ENCODE measurements at places on chromosomes 4 and X. TPM values are rescaled to one million over a fixed set of nuclear protein-coding genes. Genes with fewer than 3 reads are reported as not detected.

Gene GAGE2A
- not detected for total RNA-seq

Gene REELD1
- 1.5 TPM for total RNA-seq

Gene ZNF185
- total RNA-seq: 3.3 TPM

Gene SPIN2A
- total RNA-seq: 1.1 TPM

Gene BMP3
- total RNA-seq: not detected

Gene P2RY4
- total RNA-seq: 0.46 TPM

GRCh38 chr4:40455340-40455902 is 120.3 kb downstream of the CHRNA9 start:
- no peak for DNase-seq

DNA sequence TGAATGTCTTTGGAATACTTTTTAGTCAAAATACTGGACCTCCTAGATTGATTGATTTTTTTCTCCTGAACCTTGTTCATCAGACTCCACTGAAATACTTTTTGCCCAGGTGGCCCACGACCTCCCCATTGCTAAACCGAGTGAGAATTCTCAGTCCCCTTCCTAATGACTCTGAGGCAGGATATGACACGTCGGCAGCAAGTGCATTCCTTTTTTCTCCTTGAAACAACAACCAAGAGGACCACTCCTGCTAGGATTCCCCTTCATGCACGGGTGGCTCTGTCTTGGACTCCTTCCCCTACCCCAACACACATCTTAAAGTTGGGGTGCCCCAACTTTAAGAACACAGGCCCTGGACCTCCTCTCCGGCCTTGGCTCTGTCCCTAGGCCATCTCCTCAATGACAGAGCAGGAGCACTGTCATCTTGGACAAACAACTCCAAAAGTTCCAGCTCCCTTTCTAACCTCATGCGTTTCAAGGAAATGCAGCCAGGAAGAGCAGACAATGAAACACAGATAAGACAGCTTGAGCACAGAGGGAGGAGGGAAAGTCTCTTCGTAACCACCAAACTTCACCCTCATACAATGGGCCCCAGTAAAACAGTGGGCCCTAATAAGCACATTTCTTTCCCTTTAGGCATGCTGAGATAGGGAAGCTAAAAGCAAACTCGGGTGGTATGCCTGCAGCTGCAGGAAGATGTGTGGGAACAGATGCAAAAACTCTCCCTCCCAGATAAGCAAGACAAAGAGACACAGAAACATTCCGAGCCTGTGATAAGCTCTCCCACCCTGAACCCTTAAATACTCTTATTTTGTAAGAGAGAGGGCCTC is 33.9 kb downstream of the ZBTB49 start:
- no peak for DNase-seq

- DNase-seq: no peak
Observed at GRCh38 chr4:16484711-16485110, 258.4 kb upstream of the TAPT1 start.

DNA sequence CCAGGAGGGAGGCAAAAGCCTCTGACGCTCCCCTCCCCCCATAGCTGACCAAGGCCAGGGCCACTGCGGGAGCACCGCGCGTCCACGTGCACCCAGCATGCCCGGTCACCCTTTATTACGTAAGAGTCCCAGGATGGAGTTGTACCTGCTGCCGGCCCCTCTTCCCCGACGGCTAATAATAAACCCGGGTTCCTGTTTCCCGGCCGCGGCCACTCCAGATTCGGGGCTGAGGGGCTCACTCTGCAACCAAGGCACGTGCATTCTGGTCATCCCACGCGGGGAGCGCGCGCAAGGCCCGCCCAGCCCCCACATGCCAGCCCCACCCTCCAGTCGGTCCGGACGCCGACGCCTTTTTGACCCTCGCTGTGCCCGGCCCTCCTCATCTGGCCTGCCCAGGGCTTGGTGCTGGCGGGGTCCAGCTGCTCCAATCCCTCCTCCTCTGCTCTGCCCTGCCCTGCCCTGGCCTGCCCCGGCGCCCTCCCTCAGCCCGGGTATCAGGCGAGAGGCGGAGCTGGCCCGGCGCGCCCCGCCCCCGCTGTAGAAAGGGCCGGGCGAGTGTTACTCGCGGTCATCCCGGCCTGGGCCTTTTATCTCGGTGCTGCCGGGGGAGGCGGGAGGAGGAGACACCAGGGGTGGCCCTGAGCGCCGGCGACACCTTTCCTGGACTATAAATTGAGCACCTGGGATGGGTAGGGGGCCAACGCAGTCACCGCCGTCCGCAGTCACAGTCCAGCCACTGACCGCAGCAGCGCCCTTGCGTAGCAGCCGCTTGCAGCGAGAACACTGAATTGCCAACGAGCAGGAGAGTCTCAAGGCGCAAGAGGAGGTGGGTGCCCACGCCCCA is 2.6 kb downstream of the MID1IP1 start:
- DNase-seq: peak; percentile 20

DNA sequence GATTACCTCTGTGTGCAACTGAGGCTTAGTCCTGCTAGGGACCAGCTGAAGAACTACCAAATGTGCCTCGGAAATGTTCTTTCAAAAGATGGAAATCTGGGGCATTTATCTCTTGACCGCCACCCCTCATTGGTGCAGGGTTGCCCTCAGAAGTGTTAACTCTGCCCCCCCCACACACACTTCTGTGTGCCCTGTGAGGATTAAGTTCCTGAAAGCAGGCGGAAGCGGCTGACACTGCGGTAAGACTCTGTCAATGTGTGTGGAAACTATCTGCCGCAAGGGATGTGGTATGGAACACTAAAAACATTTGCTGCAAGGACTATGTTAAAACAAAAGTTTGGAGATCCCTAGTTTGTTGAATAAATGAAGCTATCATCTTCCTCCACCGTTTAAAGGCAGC is 106.9 kb upstream of the NDP start:
- DNase-seq: no peak

DNA sequence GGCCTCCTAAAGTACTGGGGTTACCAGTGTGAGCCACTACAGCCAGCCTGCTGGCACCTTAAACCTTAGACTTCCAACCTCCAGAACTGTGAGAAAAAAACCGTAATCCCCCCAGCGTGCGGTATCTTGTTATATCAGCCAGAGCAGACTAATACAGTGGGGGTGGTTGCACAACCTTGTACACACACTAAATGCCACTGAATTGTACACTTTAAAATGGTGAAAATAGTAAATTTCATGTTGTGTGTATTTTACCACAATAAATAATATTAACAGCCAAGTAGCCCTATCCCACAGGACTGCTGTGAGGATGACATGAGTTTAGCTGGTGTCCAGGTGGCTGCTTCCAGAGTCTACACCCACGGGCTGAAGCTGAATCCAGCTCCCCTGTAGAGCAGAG is 38.8 kb downstream of the ZBTB49 start:
- DNase-seq: no peak

DNA sequence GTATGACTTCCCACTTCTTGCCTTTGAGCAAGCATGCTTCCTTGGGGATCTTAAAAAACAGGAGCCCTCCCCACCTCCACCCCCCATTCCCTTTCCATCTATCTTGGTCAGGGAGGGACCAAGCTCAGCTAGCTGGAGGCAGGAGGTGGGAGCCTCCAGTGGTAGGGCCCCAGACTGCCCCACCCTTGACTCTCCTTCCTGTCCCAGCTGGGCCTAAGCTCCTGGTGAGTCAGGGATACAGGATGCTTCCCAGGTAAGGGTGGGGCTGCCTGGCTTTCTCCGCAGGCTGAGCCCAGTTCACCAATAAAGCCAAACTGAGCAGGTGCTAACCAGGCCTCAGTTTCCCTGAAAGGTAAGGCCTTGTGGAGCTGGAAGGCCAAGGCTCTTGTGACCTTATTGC is 15.2 kb downstream of the EFNB1 start:
- DNase-seq: no peak

- no peak for DNase-seq
Observed at GRCh38 chr4:179941911-179942310, 2301.3 kb upstream of the TENM3 start.

- DNase-seq: no peak
Observed at GRCh38 chr4:78601013-78601412, 49.4 kb downstream of the ANXA3 start.

DNA sequence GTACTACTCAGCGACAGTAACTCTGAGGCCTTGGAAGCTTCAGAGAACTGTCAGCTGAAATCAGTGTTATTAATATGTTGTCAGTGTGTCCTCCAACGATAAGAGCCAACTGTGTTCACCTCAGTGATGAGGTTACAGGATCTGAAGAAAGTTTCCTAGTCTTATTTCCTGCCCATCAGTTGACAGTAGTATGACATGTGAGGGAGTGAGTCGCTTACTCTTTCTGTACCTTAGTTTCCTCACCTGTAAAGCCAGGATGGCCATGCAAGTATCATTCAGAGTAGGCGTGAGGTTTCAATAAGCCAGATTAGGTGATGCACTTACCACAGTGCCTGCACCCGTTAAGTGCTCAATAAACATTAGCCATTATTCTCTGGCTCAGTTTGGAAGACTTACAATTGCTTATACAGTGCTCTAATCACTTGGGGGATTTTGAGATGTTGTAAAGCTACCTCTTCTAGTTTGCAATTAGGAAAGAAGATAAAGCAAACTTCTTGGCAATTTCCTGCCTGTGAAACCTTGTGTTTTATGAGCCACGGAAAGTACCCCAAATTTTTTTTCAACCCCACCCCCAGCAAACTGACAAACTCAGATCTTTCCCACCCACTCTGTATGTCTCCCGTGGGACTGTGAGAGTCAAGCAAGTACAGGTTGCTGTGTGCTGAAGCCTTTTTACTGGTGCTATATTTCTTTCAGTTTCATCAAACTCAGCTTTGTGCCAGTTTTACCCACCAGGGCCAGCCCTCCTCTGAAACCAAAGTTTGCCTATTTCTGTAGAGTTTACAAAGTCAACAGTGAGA is 62.2 kb downstream of the ANXA3 start:
- DNase-seq: no peak

DNA sequence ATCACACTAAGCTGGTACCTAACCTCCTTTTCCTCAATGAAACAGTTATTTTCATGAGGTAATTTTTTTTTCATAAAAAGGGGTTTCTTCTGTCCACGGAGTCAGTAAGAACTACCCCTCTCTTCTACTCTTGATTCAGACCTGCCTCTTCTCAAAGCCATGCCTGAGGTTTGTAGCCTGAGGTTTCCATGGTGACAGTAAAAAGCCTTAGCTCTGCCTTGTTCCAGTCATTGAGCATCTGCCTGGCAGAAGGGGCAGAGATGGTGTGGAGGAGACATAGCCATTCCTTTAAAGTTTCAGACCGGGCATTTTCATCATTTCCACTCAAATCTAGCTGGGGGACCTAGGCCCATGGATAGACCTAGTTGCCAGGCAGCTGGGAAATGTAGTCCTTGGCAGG is 135.5 kb downstream of the REPS2 start:
- DNase-seq: no peak

DNA sequence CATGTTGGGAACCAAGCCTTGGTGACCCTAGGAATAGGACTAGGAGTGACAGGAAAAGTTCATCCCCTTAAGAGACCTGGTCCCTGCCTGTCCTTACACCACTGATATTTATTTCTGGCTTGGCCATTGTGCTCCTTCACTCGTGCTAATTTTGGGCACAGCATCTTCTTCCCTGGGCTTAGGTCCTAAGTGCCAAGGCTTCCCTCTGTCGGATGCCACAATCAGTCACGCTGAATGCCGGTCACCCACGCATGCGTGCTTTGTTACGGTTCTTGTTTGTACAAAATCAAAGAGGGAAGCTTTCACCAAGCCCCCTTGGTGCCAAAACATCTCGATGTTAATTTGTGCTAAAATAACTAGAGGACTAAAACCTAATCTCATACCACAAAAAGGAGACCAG is 17.4 kb upstream of the MAP3K15 start:
- DNase-seq: no peak

DNA sequence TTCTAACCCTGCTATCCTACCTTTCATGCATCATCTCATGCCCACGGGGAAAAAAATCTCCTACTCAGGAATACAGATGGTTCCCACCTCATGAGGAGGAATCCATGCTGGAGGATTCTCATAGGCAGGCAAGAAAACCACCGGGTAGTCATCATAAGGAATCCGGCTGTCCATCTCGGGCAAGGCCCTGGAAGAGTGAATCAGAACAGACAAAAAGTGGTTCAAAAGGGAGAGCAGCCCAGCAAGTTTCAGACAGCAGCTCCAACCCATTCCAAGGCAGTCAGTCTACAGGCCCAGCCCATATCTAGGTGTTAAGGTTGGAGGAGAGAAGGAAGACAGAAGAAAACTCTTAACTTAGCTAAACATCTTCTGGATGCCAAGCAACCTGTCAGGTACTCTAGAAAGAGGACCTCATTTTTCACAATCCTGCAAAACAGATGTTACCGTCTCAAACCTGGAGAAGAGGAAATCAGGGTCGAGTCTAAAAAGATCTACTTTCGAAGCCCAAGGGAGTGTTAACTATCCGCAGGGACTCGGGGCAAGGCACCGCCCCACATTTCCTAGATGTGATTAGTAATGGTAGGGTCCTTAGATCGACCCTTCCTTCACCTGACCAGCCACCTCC is 447 bp downstream of the PDZD11 start:
- no peak for DNase-seq

- DNase-seq: no peak
Observed at GRCh38 chr4:4771160-4771559, 88.3 kb upstream of the MSX1 start.

- no peak for DNase-seq
Observed at GRCh38 chr4:89055157-89056080, 1.6 kb downstream of the FAM13A start.

- no peak for DNase-seq
Observed at GRCh38 chr4:54445866-54446265, 211.9 kb upstream of the KIT start.

DNA sequence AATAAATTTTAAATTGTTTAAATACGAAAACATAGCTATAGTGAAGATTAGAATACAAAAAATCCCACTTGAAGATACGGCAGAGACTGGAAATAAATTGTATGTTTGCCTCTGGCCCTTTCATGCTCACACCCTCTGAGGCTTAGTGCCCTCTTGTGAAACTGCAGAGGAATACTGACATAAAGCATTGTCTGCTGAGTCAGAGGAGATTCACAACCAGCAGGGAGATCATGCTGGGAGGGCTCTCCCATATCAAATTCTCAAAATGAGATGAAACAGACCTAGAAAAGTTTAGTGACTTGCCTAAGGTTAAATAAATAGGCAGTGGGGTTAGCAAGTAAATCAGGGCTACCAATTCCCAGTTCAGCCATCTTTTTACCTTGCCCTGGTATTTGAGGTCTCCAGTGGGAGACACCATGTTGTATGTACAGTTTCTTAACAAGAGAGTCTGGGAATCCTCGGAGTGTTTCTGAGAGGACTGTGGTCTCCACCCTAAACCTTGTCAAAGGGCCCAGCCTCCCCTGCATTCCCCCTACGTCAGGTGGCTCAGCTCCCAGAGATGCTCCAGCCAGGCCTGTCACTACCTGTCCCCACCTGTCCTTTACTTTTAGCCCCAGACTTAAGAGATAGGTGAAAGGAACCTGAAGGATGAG is 581.4 kb upstream of the DIPK2B start:
- no peak for DNase-seq

DNA sequence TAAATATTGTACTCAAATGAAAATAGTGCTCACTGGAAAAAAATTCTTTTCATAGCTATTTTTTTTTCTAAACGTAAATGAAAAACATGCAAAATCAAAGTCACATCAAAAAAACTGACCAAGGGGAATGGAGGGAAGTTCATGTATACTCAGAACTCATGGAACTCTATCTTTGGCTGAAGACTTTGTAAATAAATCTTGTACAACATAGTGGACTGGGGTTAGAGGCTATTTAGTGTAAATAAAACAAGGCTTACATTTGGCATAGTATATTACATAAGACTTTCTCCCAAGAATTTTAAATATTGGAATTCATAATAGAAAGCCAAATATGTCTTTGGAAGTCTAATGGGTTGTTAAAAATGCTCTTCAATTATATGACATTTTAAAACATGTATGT is 59.8 kb upstream of the PDE5A start:
- DNase-seq: no peak

- no peak for DNase-seq
Observed at GRCh38 chr4:80035336-80035735, 37.7 kb downstream of the ANTXR2 start.
